NCI-H2171 treated with DMSO at 0.1 percent for 48 hours (cell line): ENCODE measurements at places on chromosomes 4 and X.
A peak's percentile ranks its signal among the peaks of the same experiment; 100 is the strongest.

DNA sequence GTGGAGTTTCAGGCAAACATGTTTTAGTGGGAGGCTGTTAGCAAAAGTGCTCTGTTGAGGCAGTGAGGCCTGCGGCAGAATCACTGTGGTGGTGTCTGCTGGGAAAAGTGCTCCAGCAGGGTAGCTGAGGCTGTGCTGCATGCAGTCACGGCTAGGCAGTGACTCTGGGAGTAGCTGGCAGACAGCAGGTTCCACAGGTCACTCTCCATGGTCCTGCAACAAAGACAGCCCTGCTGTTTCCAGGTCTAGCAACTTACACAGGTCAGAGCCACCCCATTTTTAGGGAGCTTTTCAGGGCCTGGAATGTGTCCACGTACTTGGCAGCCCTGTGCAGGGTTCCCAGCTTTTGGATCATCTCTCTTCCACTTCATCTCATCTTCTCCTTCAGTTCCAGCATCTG, 184.3 kb downstream of the NAA11 start:
- no peak for DNase-seq

GRCh38 chr4:2497324-2497723, 28.4 kb downstream of the RNF4 start:
- no peak for DNase-seq

GRCh38 chr4:84964995-84965552, 1.4 kb downstream of the WDFY3 start:
- DNase-seq: no peak

DNA sequence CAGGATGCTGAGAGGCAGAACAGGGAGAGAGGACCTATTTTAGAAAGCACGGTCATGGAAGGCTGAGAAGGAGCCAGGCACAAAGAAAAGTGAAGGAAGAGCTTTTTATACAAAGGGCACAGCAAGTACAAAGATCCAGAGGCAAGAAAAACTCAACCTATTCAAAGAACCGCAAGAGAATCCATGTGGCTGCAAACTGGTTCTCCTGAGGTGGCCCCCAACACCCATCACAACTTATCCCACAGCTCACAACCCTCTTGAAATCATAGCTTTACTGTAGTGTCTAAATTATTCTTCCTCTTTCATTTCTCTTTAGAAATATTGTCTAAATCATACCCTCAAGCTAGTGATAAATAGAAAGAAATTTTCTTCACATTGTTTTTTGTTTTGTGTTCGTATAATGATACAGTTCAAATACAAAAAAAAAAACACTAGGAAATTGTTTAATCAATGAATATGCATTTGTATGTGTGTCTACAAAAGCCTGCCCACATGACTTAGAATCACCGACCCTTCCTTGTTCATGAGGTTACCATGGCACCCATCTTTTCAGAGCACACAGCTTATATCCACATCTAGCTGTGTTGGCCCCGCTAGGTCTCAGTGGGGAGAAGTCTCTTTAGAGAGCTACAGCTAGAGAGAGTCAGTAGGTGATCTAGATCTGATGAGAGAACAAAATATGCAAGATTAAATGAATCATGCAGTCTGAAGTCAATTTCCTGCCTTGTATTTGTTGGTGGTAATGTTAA, 126.9 kb upstream of the DCLK2 start:
- DNase-seq: no peak

- no peak for DNase-seq
Measured at GRCh38 chrX:150697641-150698040, 4.4 kb downstream of the MTMR1 start.

- no peak for DNase-seq
Measured at GRCh38 chrX:39267176-39267575, 465.9 kb downstream of the MID1IP1 start.

- no peak for DNase-seq
Measured at GRCh38 chrX:149208307-149208706, 296.8 kb downstream of the IDS start.

DNA sequence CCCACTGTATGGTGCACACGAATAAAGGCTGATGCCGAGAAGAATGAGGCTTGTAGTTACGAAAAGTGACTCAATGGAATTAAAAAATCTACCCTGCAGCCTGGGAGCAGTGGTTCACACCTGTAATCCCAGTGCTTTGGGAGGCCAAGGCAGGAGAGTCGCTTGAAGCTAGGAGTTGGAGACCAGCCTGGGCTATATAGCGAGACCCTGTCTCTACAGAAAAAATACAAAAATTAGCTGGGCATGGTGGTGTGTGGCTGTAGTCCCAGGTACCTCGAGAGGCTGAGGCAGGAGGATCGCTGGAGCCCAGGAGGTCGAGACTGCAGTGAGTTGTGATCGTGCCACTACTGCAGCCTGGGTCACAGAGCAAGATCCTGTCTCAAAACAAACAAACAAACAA, 11.7 kb upstream of the OPN1LW start:
- DNase-seq: no peak

- no peak for DNase-seq
Measured at GRCh38 chr4:42570221-42570620, 86.7 kb downstream of the ATP8A1 start.

DNA sequence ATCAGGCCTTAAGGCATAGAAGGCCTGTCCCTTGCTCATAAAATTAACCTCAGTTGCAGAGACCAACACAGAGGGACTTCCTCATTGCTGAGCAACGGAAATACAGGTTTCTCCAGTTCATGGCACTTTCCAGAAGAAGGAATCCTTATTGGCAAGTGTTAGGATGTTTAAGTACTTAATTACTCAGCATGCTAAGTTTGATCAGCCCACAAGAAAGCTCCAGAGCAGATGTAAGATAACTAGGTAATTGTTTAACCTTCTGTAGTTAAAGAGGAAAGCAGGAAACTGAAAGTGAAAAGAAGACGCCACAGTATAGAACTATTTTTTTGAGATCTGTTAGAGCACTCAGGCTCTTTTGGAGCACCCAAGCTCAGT, 33.5 kb downstream of the SMS start:
- DNase-seq: no peak

DNA sequence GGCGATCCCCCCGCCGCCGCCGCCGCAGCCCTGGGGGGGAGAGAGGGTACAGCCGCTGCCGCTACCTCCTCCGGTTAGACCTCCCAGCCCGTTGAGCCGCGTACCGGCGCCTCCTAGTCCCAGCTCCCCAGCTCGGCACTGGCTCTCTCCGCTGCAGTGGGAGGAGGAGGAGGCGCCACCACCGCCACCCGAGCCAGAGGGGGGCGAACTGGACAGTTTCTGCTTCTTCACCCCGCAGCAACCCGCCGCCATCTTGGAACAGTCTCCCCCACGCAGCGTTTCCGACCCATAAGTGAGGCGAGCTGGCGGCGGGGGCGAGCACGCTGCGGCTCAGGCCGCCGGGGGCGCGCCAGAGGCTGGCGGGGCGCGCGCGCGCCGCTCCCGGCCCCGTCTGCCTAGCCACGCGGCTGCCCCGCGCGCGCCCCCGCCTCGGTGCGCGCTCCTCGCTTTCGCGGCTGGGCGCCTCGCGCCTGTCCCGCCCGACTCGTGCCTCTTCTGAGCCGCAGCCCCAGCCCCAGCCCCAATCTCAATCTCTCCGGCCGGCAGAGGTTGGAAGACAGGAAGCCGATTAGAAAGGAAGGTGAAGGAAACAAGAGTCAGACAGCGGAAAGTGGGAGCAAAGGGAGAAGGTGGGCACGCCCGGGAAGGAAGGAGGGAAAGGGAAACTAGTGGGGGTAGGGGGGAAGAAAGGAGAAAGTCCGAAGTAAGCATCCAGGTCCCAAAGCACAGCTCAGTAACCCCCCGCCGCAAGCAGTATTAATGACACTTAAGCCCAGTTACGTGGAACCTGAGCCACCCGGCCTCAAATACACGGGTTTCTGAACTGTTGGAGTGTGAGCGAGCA, at the start of gene AMMECR1:
Gene AMMECR1, minus strand, starts transcription at position 266 of the 844 bp plus-strand sequence. Its CDS starts 14 bp downstream, at position 252.
- peak; percentile 69 for DNase-seq

GRCh38 chr4:73870260-73870659, 1.1 kb downstream of the CXCL1 start:
- no peak for DNase-seq

DNA sequence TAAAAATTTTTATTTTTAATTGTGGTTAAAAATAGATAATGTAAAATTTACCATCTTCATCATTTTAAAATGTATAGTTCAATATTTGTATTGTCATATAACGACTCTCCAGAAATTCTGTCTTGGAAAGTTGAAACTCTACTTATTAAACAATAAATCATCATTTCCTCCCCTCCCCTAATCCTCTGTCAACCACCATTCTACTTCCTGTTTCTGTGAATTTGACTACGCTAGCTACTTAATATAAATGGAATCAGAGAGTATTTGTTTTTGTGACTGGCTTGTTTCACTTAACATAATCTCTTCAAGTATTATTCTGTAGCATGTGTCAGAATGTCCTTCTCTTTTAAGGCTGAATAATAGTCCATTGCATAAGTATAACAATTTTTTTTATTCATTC, 729.0 kb upstream of the AADAT start:
- DNase-seq: no peak

GRCh38 chrX:133666256-133666655, 251.0 kb upstream of the GPC4 start:
- DNase-seq: no peak

DNA sequence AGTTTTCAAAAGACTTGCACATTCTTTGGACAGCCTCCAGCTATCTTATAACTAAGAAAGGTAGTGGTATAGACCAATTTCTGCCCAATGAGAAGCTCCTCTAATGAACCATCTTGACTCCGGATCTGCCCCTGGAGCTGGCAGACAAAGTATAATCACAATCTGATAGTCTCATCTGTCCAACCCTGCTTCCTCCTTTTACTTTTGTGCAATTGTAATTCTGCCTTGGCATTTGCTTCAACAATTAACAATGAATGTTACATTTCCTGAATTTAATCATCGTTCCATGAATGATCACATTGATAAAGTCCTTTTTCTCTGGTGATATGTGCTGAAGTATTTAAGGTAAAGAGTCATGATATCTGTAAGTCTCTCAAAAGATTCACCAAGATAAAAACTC, 27.8 kb downstream of the FRYL start:
- DNase-seq: no peak

- no peak for DNase-seq
Measured at GRCh38 chr4:153027866-153028265, 91.7 kb downstream of the FHDC1 start.

GRCh38 chr4:2805712-2806389, 13.0 kb downstream of the SH3BP2 start:
- DNase-seq: no peak

- no peak for DNase-seq
Measured at GRCh38 chrX:1442016-1442665, 10.6 kb downstream of the ASMTL start.

GRCh38 chr4:181677201-181677600, 566.0 kb upstream of the TENM3 start:
- DNase-seq: no peak

- no peak for DNase-seq
Measured at GRCh38 chrX:134244043-134244442, 7.1 kb downstream of the CCDC160 start.

GRCh38 chr4:137994853-137995252, 247.3 kb downstream of the SLC7A11 start:
- DNase-seq: no peak

DNA sequence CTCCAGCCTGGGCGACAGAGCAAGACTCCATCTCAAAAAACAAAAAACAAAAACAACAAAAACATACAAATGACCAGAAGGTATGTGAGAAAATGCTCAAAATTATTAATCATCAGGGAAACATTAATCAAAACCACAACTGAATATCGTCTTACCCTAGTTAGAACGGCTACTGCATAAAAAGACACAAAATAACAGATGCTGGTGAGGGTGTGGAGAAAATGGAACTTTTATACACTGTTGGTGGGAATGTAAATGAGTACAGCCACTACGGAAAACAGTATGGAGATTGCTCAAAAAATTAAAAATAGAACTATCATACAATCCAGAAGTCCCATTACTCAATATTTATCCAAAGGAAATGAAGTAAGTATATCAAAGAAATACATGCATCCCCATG, 27.3 kb downstream of the IQCM start:
- no peak for DNase-seq

GRCh38 chrX:31435592-31435991, 363.8 kb upstream of the FTHL17 start:
- no peak for DNase-seq

DNA sequence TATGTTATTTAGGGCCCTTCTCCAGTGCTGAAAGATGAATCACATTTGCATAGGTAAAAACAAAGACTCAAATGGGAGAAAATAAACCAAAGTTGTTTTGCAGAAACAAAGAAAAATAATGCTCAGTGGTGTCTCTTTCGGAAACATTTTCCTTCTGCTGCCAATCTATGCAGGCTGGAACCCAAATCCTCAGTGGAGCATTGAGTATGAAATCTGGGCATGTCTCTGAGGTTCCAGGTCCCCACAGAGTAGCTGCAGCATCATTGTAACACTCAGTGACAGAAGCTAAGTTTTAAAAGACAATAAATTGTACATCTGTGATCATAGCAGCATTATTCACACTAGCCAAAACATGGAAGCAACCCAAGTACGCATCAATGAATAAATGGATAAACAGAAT, 303.6 kb downstream of the FBXW7 start:
- no peak for DNase-seq

DNA sequence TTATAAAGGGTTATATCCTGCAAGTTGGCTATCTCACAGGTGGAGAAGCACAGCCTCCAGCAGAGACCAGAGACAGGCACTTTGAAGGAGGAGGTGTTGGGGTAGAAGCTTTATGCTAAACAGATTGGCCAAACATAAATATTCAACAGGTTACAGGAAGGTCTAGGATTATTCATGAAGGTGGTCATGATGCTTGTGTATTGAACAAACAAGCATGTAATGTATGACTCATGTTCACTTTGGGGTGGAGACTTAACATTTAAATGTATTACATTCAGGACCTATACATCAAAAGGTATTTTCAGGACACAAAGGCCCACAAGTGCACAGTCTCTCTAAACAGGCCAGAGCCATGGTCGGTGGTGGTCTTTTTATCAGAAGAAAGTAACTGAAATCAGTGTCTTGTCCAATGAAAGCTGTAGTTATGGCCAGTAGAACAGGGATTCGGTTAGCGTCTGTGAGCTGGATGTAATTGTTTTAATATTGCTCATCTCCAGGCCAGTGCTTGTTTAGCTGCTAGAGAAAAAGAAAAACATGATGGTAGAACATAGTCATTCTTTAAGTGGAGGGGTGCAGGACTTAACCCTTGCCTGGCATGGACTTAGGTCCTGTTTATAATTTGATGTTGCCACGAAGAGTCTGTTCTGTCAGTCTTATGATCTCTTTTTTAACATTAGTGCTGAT, 555.2 kb upstream of the PCDH10 start:
- DNase-seq: no peak

DNA sequence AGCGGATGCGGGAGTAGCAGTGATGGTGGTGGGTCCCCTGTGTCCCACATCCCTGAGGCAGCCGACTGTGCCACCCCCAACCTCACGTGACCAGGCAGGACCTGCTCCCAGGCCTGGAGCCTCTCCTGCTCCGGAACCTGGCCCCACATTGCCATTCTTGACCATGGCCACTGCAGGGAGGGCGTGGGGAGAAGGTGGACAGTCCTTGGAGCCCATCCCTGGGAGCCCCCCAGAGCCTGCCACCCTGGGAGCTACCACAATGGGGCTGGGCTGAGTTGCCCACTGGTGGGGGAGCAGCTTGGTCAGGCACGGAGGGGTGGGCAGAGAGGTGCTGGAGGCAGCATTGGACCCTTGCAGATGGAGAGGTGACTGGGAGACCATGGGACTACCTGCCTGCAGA, 36.8 kb downstream of the TMPRSS11A start:
- no peak for DNase-seq
